ENCODE measurements at places on chromosomes 13 and 19.

- DNase-seq: no peak
Measured at GRCh38 chr19:55485439-55486011, 537 bp downstream of the NAT14 start.

- no peak for DNase-seq
Measured at GRCh38 chr13:43986421-43986981, 106.8 kb downstream of the LACC1 start.

GRCh38 chr13:76937281-76937820, 11.0 kb upstream of the ACOD1 start:
- no peak for DNase-seq

DNA sequence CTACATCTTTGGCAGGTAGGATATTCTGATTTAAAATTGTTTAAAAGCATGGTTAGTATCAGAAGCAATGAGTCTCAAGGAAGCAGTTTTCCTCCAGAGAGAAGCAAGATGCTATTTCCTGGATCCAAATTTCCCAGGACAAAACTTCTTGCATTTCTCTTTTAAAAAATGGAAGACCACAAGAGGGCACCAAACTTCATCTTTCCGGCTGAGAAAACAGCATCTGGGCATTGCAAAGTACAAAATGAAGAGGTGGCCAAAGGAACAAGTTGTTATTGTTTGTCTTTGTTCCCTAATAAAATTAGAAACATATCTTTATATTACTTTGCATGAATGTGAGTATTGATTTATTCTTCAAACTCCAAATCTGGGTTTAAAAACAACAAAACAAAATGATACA, 60.0 kb upstream of the LRCH1 start:
- DNase-seq: no peak

- no peak for DNase-seq
Measured at GRCh38 chr19:10881403-10882107, 10.2 kb downstream of the CARM1 start.

- DNase-seq: no peak
Measured at GRCh38 chr19:19134687-19135158, 3.6 kb downstream of the TMEM161A start.

DNA sequence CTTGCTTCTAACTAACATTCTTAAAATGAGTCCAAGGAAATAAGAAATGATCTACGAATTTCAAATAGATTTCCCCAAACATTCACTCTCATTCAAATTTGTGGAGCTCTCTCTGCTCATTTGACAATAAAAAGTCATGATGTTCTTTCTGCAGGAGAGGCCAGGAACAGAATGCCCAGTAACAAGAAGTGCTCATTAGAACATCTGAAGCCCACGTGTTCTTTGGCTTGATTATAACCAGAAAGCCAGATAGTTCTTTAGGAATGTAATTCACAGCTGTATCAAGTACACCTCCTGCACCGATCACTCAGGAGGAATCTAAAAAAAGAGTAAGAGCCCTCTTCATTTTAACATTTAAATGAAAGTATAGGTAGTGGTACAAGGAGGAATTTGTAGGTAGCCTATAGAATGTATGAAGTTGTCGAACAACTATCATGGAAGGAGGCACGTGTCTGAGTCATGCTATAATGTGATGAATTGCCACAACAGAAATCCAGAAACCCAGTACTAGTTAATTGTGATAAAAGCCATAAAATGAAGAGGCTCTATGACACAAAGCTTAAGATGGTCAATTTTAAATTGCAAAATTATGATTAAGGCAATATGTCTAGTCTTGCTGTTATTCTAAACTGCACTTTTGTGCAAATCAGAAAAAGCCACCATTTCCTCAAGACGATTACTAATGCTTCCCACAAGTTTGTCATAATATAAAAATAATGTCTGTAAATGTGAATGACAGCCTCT, 12.8 kb downstream of the MEDAG start:
- no peak for DNase-seq

DNA sequence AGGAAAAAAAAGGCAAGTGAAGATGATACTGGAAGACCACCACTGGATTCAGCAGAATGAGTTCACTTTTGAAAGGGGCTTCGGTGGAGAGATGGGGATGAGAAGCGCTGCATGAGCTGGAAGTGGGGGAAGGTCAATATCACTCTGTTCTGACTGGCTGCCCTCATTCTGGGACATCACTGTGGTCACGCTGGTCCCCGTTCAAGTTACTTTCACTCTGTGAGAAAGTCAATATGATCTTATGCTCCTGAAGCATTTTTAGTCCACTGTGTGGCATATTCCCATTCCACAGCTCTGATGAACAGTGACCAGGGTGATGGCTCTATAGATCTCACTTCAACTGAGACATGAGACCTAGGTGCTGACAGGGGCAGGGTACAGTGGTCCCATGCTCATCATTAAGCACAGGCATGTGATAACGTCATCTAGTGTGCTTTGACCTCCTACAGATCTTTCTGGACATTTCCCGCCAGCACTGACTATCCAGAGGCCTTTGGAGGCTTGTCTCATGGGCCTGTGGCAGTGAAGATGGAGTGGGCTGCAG, 40.2 kb upstream of the GPR183 start:
- no peak for DNase-seq

DNA sequence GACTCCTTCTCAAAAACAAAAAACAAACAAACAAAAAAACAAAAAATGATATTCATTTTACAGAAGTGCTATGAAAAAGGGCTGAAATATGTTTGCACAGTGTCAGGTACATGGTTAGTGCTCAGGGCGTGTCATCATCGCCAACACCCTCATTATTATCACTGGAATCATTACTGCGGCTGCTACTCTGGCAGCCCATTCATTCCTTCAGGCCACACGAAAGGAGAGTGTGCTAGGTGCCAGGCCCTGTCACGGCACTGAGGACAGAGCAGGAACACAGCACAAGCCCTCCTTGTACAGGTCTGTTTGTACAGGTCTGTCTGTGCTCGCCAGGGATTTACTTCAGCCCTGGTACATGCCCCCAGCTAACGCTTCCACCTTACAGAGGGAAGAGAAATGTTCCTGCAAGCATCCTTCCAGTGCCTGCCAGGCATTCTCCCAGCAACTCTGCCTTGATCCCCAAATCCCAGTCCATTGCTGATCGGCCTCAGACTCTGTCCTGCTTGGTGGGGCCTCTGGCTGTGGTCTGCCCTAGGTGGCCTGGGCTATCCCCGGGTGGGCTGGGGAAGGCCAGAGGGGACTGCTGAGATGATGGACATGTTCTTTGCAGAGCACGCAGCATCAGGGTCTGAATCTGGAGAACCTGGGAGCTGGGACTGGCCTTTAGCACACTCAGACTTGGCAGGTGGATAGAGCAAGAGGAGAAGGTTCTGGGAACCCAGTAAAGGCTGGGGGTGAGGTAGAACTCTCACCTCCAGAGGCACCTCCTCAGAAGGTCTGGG, 210.7 kb downstream of the URI1 start:
- DNase-seq: no peak

DNA sequence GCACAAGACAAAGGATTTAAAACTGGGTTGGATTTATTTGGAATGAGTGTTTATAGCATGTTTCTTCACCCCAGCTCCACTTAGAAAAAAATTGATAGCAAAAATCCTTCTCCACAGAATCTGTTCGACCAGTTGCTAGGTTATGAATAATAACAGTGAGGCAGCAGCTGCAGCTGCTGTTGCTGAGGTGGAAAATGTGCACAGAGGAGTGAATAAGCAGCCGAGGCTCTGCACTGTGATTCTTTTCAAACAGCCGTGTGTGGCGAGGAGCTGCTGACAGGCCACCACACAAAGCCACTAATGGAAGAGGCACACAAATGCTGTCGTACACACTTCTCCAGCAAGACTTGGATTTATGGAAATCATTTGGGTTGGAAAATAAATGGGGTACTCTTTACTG, 6.4 kb upstream of the RASL11A start:
- DNase-seq: no peak

- no peak for DNase-seq
Measured at GRCh38 chr19:32464279-32464678, 58.7 kb downstream of the DPY19L3 start.

- DNase-seq: no peak
Measured at GRCh38 chr13:42215578-42216421, 56.2 kb upstream of the AKAP11 start.

DNA sequence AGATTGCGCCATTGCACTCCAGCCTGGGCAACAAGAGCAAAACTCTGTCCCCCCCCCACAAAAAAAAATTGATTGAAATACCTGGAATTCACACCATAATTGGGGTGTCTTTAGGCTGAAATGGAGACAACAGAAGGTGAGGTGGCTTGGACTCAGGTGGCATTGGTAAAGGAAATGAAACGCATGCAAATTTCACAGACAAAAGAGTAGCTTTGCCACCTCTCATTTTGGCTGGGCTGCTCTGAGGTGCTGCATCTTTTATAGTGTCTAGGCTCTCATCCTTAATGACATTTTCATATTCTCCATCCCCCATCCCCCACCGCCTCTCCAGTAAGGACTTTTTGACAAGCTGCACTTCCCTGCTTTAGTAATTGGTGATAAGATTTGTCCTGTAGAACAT, 6.9 kb downstream of the UBE2L5 start:
- no peak for DNase-seq

DNA sequence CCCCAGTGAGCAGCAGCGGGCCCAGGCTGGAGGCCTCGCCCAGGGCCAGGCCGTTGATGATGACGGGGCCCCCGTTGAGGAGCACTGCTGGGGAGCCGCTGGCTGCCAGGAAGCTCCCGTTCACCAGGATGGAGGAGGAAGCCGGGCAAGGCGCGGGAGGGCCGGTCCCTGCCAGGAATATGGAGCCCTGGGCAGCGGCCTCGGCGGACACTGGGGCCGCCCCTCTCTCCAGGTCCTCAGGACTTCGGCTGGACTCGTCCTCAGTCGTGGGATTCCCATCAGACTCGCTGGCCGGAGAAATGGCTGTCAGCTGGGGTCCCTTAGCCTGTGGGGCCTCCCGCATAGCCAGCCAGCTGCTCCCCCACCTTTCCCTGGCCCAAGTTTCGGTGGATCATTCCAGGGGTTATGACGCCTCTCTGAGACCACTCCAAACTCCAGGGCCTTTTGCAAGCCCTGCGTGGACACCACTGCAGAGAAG, 2.1 kb downstream of the SIX5 start:
- no peak for DNase-seq

DNA sequence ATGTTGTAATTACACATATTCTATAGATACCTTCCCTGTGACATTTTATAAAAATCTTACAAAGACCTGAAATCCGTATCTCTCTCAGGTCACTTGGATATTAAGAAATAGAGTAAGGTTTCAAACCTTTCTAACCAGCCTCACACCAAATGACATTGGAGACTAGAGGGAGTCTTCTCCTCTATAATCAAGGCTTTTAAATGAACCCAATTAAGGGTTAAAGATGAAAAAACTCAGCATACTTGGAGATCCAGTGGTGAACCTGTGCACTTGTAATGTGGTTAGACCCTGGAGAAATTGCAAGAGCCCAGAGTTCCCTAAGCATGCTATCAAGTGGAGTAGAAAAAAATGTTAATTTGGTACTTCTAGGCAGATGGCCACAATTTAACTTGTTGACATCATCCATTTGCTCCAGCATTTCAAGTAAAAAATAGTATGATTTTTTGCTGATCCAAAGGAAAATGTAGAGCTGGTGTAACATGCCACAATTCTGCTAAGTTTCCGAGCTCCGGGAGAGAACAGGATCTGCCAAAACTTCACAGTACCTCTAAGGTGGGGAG, 554.1 kb upstream of the MIR17HG start:
- DNase-seq: no peak

DNA sequence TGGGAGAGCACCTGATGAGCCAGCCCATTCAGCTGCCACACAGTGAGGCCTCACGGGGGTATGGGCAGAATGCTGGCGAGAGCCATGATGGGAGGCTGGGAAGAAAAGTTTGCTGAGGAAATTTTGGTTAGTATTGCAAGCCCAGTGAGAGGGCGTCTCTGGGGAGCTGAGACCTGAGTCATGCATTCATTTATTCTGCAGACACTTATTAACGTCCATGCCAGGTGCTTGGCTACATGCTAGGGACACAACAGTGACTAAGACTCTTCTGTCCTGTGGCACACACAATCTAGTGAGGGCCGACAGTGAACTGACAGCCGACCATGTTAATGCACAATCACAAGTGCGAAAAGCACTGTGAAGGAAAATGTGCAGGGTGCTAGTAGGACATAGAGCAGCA, 27.2 kb downstream of the WDR62 start:
- DNase-seq: no peak
